ENCODE measurements at places on chromosomes 3 and 15.
A peak's percentile ranks its signal among the peaks of the same experiment; 100 is the strongest.

- DNase-seq: no peak
Observed at GRCh38 chr3:9347887-9348286, 15.0 kb upstream of the THUMPD3 start.

DNA sequence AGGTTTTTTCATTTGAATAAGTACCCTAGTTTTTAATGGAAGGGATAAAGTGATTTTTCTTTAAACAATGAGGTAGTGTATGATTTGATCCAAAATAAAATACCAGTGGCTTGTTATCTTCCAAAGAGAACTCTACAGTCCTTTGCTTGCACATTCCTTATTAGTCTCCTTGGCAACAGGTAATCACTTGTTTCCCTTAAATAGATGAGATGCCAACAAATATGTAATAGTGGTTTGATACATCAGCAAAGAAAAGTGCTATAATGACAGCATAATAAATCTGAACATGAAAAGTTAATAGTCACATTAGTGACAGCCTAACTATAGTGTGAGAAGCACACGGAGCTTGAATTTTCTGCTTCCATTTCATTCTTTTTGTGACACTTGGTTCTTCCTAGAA lies 360.2 kb downstream of the ZNF385D start:
- DNase-seq: no peak

DNA sequence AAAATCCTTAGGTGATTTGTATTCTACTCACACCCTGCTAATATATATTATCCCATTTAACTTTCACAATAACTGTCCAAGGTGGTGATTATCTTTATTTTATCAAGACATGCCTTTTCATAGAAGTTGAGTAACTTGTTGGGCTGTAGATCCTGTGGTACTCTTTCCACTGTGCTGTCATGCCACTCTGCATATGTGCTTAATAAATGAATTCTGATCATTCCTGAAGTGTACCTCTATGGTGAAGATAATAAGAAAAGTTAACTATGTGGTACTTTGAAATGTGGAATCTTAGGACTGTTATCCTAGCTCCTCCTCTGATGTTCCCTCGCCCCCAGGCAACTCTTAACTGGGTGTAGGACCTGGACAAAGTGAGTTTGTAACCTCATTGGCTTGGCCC lies 5.2 kb downstream of the SNRK start:
- no peak for DNase-seq

GRCh38 chr15:43330780-43331087 lies 361 bp upstream of the LCMT2 start:
- no peak for DNase-seq

- peak; percentile 75 for DNase-seq
Observed at GRCh38 chr3:58535531-58536500, 1.2 kb downstream of the ACOX2 start.
